ENCODE measurements at places on chromosomes 2 and 18. TPM values are rescaled to one million over a fixed set of nuclear protein-coding genes. Genes with fewer than 3 reads are reported as not detected.
A peak's percentile ranks its signal among the peaks of the same experiment; 100 is the strongest.

The ZNF521 gene
- total RNA-seq, result 0.15 TPM

GRCh38 chr18:74397572-74397971 is 59.5 kb downstream of the DIPK1C start:
- no peak for DNase-seq

The MZT2A gene
- 143 TPM for total RNA-seq

The GDF7 gene
- total RNA-seq, result not detected

DNA sequence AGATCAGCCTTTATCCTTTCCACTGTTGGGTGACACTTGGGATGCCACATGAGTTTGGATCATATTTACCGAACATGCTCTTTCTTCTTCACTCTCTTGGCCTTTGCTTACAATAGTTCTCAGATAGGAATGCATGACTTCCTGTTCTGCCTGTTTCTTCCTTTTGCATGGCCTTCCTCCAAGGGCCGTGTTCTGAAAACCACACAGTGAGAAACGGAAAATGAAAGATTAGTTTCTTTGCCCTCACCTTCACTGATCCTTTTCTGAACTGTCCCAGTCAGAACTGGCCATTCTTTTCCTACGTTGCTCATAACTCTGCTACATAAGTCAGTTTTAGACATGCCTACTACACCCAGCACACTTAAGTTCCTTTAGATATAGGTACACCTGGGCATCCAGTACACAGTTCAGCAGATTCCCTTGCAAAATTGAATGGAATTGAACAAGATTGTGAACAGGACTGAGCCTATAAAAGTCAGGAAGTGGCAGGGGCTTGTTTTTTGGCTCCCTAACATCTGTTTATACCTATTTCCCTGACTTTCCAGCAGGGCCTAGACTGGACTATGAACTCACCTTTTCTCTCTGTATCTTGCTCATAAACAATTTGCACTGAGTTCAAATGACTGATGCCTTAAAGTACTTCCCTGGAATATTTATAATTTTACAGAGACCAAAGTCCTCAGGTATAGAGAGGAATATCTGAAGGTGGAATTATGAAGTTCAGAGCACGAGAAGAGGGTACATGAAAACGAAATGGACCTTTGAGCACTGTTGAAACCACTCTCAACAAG is 186.4 kb upstream of the ST6GAL2 start:
- no peak for DNase-seq

DNA sequence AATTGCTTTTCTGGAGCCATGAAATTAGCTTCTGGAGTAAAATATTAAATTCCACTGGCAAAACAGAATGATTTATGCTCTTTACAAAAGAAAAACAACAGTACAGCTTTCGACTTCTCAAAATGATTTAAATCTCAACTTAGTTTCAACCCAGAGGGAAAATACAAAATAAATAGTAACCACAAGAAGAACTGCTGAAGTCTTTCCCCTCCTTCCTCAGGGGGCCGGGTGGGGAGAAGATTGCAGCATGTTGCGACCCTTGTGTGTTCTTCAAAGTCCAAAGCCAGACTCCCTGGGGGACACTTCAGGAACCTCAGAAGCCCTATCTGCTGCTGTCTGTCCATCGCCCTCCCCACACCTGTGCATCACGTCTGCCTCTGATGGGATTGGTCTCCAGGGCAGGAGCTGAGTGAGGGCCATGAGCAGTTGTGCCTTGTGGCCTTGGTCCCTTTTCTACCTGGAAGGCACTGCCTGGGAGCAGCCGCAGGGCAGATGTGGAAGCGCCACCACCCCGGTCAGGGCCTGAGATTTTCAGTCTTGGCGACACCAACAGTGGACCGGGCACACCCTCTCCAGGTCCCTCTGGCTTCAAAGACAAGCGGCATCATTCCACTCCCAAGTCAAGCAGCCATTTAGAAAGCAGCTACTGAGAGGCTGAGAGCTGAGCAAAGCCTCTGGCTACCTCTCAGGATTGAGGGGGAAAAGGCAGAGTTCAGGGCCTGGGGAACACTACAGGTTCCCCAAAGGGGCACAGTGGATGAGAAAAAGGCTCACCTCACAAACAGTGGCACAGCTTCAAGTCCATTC is 210.1 kb upstream of the RAB6C start:
- no peak for DNase-seq

- no peak for DNase-seq
Measured at GRCh38 chr18:2968606-2969005, 44.3 kb downstream of the LPIN2 start.

DNA sequence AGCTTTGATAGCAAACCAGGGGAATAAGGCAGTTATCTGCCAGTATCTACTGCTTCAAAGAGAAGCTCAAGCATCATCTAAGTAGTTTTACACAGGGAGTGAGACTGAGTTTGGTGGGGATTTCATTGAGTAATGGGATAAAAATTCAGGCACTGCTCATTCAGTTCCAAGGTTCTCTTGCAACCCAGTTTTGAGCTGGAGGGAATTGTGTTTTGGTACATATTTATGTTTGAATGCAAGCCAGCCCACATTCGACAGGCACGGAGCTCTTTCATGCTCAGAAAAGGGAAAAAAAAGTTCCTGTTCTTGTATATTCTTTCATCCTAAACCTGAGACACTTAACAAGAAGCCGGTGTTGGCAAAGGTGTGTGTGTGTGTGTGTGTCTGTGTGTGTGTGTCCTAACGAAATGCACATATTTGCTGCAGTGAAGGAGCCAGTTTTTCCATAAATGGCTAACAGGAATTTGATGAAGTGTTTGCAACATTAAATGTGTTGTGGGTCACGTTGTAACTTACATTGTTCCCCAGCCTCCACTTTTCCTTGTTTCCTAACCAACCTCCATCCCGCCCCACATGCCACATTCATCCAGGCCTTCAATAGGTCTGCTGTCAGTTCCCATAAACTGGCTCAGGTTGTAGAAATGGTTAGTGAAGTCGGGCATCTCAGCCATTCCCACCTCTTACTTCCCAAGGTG is 311.1 kb downstream of the TXNL1 start:
- DNase-seq, result no peak

DNA sequence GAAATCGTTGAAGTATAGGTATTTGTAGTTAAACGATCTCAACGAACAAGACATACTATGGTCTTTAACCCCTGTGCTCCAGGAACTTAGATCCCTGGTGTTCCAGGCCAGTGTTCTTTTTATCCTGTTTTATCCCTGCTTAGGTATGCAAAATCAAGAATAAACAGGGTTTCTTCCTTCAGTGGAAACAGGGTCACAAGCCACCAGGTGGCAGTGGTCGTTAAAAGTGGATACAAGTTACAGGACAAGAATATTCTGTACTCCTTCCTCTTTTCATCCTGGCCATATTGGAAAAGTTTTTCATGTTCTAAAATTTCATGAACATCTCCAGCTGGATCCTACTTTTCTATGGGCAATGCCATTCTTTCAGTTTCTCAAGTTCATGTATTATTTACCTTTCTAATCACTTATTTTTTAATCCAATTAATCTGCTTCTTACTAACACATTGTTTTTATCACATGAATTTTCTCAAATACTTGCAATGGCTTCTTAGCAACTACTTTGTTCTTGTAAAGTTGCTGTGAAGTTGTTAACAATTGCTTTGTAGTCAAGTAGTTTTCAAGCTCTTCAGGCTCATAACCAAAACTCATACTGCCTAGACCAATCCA is 16.4 kb upstream of the HNMT start:
- no peak for DNase-seq

DNA sequence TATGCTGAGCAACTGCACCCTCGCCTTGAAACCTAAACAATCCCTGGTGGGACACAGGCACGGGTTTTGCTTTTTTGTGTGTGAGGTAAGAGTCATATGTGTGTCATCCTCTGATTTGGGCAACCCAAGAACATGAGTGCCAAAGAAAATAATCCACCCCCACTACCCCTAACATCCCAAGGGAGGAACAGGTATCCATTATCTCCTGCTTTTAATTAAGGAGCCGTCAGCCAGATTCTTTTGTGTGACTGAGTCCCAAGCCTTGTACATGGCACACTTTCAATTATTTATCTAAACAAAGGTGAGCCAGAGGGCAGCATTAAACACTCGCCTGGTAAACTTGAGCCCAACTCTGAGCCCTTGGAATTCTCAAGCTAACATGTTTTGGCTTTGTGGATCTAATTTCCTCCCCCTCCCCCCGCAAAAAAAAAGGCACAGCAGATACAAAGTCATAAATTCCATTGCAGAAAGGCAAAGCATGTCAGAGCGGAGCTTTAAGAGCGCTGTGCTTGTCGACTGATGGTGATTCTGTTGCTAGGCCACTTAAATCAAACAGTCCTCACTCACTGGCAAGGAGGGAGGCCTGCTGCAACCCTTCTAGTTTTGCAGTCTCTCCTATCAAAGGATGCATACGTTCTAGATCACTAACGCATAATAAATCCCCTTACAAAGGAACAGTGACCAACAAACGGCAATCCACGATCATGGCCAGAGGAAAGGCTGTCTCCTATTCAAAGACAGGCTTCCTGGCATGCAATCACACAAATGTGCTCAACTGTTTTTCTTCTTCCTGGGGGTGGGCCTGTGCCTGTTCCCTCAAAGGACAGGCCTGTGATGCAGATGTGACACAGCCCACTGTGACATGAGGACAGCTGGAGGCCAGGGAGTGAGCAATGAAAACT is 143.5 kb upstream of the LMAN1 start:
- no peak for DNase-seq

The ST6GAL2 gene
- not detected for total RNA-seq

DNA sequence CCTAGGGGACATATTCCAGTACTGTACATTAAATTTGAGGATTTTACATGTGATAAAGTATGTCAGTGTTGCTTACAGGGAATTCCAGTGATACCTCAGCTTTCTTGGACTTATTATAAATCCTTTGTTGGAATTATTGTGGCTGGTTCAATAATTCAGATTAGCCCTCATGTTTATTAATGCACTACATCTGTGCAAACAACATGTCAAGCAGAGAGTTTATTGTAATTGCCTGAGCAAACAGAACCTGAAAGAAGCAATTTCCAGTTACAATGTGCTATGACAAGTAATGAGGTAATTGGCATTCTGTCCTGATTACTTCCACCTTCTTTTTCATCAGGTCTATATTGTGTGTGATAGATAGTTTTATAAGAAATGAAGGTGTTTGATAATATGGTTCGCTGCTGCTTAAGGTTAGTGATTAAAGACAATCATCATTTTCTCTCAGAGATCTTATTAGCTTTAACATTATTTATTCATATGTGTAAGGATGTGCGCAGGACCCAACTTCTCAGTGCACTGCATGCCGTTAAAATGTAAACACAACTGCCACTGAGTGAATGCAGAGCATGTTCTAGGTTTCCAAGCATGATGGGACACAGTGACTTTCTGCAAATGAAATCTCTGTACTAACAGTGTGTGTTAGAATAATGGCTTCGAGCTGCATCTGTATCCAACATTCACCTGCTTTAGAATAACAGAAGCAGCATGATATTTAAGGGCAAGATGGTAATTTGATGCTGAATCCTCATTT is 973.7 kb upstream of the POU3F3 start:
- no peak for DNase-seq

GRCh38 chr2:53989210-53989862 is 18.5 kb upstream of the PSME4 start:
- no peak for DNase-seq

The SRD5A2 gene
- not detected for total RNA-seq

GRCh38 chr2:42792087-42792582 is 248 bp downstream of the HAAO start:
- no peak for DNase-seq

GRCh38 chr2:177984749-177985148 is 87.8 kb downstream of the PDE11A start:
- DNase-seq, result no peak

DNA sequence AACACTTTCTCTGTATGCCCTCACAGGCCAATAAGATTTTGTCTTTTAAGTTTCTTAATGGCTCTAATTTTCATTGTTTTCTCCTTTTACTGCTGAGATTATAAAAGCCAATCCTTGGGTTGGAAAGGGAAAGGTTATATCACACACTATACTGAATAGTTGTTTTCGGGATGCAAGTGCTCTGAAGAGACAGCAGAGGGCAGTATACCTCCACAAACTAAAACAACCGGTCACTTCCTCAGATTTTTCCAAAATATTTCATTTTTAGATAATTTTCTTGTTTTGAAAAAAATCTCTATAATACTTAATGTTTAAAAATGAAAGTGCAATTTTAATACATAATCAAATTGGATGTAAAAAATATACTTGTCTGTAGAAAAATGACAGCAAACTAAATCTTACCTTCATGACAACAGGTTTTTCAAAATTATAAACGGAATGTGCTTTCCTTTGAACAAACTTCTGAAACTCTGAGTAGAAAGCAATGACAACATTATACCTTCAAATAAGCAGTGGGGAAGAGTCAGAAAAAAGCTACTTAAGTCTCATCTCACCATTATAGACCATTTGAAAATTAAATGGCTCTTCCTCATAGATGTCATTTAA is 82.7 kb downstream of the ORC4 start:
- peak; percentile 15 for DNase-seq

The FBXO48 gene
- total RNA-seq, result 0.74 TPM

GRCh38 chr2:25215948-25216679 is 47.7 kb upstream of the POMC start:
- no peak for DNase-seq

- no peak for DNase-seq
Measured at GRCh38 chr18:12366379-12366778, 10.6 kb downstream of the AFG3L2 start.

- no peak for DNase-seq
Measured at GRCh38 chr2:110837446-110838409, 105.4 kb downstream of the ACOXL start.

The SCYGR4 gene
- not detected for total RNA-seq

- no peak for DNase-seq
Measured at GRCh38 chr2:56448403-56449001, 264.7 kb downstream of the CCDC85A start.

The LAMA1 gene
- total RNA-seq, result 0.03 TPM

DNA sequence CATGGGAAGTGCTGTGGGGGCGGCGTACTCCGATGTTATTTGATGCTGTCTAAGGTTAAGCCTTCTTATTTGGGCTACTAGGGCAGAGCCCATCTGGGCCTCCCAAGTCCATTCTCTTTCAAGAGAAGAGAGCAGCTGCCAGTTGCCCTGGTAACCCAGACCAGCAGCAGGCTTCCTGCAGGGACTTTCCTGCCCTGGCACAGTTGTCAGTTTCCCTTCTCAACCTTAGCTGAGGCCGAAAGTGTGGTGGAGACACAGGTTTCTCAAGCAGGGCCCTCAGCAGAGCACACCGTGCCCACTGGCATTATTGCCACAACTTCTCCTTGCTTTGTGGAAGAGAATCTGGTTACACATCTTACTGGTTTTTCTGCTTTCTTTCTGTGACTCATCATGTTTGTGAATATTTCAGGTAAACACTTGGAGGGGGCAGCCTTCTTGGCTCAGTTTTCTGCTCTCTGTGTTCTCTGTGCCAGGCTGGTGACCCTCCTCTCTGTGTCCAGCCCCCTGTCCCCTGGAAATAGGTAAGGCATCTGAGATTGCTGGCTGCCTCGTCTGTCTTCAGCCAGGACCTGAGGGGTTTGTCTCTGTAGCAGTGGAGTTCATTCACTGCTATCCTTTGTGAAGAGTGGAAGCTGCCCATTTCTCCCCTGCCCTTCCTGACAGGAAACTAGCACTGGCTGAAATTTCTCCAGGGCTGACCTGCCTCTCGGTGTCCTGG is 111.0 kb downstream of the B3GNT2 start:
- no peak for DNase-seq

The PSD4 gene
- 3.6 TPM for total RNA-seq

The IL1B gene
- not detected for total RNA-seq

- DNase-seq, result peak; percentile 22
Measured at GRCh38 chr2:186129767-186130581, 356.1 kb upstream of the ZC3H15 start.

Measured in Panc1 (cell line).